RCC 7860 (cell line): ENCODE measurements at places on chromosomes 12 and 14.

GRCh38 chr12:109670731-109671130, 42.9 kb upstream of the FAM222A start:
- DNase-seq: no peak

DNA sequence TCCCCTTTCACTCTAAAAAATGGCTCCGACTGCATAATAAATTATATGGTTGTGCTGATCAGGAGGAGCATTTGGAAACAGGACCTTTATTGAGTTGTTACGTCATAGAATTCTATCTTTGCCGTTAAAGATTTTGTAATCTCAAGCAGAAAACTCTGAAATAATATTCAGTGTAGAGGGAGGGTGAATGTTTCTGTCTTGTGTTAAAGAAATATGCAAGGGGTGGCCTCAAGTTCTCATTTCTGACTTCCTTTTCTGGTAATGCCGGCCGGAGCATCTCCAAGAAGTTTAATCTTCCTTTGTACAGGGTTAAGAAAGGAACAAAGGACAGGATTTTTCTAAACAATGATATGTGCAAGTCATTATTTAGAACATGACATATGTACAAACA, 165.1 kb downstream of the SLC38A4 start:
- DNase-seq: no peak

GRCh38 chr12:50928392-50928791, 24.0 kb upstream of the HIGD1C start:
- no peak for DNase-seq

DNA sequence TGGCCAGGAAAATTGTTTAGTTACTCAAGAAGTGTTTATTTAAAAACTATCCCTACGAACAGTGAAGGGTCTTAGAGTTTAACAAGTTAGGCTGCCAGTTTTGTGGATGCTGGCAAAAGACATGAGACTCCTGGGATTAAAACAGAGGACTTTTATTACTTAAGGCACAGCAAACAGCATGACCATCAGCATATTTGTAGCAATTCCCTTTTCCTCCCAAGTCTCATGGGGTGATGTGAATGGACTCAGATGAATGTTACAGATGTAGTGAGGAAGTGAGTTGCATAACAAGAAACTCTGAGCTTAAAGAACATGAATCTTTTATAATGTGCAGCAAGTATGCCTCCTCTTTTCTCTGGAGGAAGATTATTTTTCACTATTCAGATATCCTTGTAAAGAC, 695.8 kb downstream of the RPS29 start:
- DNase-seq: no peak

DNA sequence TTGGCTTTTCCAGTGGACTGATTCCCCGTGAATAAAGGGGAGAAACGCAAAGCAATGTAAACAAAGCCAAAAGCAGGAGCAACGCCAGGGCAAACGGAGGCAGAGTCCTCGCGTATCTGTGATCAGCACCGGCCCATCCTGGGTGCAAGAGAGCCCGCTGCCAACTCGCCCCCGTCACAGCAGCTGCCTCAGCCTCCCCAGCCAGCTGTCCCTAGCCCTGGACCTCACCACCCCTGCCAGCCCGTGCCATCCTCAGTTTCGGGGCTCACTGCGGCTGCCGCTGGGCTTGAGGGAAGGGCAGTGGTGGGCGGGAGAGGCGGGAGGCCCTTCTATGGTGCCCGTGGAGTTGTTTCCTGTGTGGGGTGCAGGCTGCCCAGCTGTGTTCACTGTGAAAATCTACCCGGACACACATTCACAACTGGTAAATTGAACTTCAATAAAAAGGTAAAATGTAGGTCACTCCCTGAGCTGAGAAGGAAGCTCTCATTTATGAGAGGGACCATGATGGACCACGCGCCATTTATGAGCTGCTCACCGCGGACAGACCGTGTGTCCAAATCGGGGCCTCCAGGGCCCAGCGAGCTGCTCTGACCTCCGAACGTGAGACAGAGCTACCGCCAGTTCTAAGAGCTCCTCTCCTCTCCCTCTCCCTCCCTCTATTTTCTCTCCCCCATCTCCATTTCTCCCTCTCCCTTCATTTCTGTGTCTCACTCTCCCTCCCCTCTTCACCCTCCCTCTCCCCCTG, 330.5 kb upstream of the SFSWAP start:
- no peak for DNase-seq

DNA sequence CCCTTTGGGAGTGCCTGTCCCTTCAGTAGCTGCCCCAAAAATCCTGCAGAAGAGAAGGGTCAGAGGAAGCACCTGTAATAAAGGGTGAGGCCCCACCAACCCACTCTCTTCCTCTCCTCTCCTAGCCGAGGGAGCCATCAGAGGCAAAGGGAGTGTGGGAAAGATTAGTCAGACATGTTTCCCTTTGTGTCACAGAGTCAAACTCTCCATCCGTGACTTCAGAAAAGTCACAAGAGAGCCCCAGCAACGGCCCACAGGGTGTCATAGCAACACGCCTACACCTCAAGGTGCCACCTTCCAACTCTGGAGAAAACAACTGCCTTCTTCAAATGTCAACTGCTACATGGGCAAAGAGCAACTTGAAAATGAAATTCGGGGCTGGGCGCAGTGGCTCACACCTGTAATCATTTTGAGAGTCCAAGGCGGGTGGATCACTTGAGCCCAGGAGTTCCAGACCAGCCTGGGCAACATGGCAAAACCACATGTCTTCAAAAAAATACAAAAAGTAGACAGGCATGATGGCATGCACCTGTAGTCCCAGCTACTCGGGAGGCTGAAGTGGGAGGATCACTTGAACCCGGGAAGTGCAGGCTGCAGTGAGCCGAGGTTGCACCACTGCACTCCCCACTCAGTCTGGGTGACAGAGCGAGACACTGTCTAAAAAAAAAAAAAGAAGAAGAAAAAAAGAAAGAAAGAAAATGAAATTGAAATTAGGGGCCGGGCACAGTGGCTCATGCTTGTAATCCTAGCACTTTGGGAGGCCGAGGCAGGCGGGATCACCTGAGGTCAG, 17.7 kb upstream of the CD27 start:
- DNase-seq: peak; percentile 76

DNA sequence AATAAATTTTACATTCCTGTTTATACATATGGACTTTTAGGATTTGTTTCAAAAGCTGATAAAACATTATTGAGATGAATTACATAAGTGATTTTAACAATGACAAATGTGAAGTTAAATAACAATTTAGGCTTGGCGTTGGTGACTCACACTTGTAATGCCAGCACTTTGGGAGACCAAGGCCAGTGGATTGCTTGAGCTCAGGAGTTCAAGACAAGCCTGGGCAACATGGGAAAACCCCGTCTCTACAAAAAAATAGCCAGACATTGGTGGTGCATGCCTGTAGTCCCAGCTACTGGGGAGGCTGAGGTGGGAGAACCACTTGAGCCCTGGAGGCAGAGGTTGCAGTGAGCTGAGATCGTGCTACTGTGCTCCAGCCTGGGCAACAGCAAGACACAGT, 7.4 kb downstream of the ACOT2 start:
- DNase-seq: no peak
